ENCODE measurements at places on chromosomes 2 and 18. TPM values are rescaled to one million over a fixed set of nuclear protein-coding genes. Genes with fewer than 3 reads are reported as not detected.

Gene ABCG5
- 0.18 TPM for polyA plus RNA-seq

Gene CREG2
- polyA plus RNA-seq, result 0.24 TPM

Gene CNTNAP5
- polyA plus RNA-seq, result 0.11 TPM

Gene CNDP1
- polyA plus RNA-seq, result 0.56 TPM
